Stimulated activated CD8-positive, alpha-beta memory T cell treated with anti-CD3 and anti-CD28 coated beads, Interleukin-15, amount 100 ng/mL, for 4 hours (primary cell): ENCODE measurements at places on chromosomes 2 and 18.

DNA sequence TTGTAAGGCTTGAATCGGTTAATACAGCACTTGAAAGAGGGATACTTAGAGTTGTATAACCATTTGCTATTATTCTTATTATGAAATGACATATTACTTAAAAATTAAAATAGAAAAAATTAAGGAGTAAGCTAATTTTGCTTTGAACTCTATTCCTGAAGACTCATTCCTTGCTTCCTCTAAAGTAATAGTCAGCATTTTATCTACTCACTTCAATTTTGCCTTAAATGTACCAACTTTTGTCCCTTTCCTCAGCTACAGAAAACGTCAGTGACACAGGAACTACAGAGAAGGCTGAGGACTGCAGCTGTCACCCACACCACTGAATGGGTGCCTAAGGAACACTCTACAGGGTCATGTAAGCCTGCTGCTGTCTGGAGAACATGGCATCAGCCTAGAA lies 80.7 kb upstream of the OSR1 start:
- DNase-seq, result no peak

DNA sequence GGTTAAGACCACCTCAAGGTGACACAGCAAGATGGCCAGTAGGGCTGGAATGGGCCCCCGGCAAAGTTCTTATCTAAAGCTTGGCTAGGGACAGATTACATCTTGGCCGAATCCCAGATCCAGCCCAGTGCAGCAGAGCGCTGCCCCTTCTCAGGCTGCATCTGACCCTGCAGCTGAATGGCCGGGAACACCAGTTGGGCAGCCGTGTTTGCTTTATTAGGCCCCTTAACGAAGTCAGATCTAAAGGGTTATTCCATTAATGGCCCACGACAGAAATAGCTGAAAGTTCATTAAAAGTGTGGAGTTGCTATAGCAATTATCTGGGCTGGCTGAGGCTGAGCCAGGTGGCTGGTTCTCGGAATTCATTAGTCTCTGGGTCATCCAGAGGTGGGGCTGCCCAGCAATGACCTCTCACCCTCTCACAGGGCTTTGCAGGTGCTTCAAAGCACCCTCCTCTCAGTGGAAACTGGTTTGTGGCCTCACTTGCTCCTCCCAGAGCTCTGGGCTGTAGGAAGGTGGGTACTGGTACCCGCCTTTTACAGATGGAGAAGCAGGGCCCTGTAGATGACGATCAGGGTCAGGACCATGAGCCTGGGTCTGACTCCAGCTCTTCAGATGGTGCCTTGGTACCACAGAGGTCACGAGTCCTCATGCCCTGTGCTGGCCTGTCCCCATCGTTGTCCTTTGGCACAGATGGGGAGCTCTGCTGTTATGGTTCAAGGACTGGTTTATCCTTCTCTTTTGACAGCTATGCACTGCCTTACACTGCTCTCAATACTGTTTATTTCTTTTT lies 68.8 kb downstream of the EMX1 start:
- DNase-seq, result no peak

DNA sequence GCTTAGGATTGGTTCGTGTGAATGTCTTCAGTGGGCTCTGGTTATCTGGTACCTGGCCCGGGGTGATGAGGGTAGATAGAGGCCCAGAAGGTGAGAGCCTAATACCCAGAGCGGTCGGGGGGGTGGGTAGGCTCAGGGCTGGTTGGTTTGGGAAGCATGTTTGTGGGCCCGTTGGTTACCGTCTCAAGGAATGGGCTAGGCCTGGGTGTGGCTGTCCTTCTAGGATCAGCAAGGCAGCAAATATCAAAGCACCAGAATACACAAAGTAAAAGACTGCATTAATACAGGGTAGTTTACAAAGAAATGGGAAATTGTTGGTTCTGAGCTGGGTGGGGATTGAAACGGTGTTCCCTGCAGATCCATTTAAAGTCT lies 6.0 kb upstream of the IL1R2 start:
- DNase-seq, result no peak

- no peak for DNase-seq
Observed at GRCh38 chr18:74804677-74805076, 207.0 kb downstream of the ZNF407 start.

DNA sequence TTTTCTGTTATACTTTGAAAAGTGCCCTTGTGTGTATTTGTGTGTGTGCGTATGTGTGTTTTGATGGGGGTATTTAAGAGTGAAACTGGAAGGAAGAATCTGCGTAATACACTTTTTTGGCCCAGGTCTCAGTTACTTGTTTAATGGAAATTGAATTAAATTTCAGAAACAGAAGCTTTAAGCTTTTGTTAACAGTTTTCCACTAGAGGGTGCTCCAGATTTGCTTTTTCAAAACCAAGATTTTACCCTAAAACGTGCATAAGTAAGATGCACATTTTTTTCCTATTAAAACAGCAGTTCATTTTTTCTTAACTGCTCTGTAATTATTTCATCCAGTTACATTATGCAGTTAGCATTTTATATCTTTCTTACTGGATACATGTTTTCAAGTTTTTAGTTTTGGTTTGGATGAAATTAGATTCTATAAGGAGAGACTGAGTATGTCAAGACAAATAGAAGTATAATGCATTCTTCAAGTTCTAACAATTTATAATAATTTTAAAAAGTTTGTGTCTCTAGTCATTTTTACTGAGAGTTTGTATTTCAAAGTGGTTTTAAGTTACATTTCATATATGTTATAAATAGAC lies 97.2 kb downstream of the PIK3C3 start:
- DNase-seq, result no peak

DNA sequence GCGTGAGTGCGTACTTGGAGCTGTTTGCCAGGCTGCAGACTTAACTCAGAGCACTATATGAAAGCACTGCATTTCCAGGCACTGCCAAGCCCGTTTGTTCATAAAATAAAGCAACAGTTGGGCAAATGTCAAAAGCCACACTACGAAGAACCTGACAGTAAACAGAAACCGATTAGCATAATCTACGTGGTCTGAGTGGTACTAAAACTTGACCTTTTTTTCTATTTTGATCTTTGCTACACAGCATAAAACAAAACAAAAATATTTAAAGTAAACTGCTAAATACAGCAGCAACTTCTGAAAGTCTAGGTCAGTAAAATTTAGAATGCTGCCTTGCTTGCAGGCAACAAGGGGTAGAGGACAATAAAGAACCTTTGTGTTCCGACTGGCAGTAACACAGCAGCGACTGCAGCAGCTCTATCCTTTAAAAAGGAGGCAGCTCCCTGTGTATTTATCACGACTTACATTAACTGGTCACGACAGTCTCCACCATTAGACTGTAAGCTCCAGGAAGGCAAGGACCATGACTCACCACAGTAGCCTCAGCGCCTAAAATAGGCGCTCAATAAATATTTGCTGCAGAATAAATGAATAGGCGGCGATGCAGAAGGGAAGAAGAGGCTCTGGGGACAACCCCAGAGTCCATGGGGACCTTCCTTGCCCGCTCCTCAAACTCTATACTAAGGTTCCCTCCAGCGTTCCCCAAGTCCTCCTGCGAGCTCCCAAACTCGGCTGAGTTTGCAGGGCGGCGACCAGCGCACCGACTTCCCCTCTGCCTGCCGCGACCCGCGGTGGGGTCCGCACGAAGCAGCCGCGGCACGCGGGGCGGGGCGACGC lies 902 bp downstream of the SS18 start:
- no peak for DNase-seq

DNA sequence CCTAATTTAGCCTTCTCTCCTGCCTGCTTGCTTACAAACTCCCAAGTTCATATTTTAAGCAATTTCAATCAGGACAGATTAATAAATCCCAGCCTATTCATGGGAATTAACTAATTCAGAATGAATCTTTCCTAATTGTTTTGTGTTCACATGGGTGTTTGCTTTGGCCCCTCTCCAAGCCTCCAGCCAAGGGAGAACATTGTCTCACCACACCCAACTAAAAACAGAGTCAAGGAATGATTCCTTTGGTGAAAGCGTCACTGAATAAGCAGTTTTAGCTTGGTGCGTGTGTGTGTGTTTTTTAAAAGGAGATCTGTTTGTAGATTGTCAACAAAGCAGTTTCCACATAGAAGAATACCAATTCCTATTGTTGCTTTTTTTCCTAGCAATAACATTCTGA lies 43.0 kb upstream of the DSG1 start:
- DNase-seq, result no peak

DNA sequence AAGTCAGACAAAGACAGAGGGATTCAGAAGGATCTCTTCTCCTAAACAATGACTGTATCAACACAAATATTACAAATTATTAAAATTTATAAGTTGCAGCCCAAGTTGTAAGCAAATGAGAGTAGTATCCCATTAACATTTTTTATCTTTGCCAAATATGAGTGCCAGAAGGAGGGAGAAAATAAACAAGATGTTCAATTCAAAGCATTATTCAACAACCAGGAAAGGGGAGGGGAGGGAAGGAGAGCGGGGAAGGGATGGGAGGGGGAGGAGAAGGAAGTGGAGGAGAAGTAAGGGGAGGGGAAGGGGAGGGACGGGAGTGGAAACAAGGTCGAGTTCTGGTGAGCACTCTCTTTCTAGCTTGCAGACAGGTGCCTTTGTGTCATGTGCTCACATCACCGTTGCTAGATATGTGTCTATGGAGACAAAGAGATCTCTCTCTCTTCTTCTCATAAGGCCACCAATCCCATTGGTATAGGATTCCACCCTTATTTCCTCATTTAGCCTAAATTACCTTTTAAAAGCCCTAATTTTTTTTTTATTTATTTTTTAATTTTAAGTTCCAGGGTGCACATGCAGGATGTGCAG lies 679.6 kb upstream of the CHAC2 start:
- no peak for DNase-seq
